Glutamatergic neuron (in vitro differentiated cells): ENCODE measurements at places on chromosomes 7 and 10. TPM values are rescaled to one million over a fixed set of nuclear protein-coding genes. Genes with fewer than 3 reads are reported as not detected.
A peak's percentile ranks its signal among the peaks of the same experiment; 100 is the strongest.

Gene STAG3
- total RNA-seq = 1.1 TPM

Gene SFRP4
- 2.2 TPM for total RNA-seq

Gene KLLN
- total RNA-seq = 0.27 TPM

Gene TET1
- total RNA-seq = 31.6 TPM

Gene SP8
- not detected for total RNA-seq

Gene CALHM1
- total RNA-seq = not detected

Gene GPR26
- 0.10 TPM for total RNA-seq

- DNase-seq = no peak
Observed at GRCh38 chr7:132557489-132558044, 18.7 kb downstream of the PLXNA4 start.

- DNase-seq = no peak
Observed at GRCh38 chr7:39761449-39761848, 138.1 kb downstream of the RALA start.

DNA sequence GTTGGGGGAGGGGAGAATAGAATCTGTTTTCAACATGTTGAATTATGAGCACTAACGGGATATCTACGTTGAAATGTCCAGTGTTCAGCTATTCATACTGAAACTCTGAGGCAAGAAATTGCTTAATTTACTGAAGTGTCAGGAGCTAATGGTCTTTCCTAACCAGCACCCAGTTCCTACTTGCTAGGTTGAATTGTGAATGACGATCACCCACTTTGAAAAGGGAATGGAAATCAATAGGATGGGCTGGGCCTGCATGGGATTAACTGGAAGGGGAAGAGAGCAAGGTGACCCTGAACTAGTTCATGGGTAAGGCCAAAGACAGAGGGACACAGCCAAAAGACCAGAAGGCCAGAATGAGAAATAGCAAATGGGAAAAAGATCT lies 51.3 kb downstream of the HIPK2 start:
- no peak for DNase-seq

DNA sequence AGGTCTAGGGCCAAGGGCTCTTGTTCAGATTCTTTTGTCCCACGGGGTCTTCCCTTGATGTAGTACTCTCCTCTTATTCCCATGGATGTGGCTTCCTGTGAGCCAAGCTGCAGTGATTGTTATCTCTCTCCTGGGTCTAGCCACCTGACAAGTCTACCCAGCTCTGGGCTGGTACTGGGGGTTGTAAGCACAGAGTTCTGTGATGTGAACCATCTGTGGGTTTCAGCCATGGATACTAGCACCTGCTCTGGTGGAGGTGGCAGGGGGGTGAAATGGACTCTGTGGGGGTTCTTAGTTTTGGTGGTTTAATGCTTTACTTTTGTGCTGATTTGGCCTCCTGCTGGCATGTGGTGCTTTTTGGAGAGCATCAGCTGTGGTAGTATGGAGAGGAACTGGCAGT lies 350.8 kb downstream of the DNAJB9 start:
- no peak for DNase-seq

- peak; percentile 67 for DNase-seq
Observed at GRCh38 chr10:13099144-13099665, 758 bp upstream of the OPTN start.

GRCh38 chr7:100007887-100008286 lies 7.5 kb upstream of the ZKSCAN1 start:
- DNase-seq = no peak

DNA sequence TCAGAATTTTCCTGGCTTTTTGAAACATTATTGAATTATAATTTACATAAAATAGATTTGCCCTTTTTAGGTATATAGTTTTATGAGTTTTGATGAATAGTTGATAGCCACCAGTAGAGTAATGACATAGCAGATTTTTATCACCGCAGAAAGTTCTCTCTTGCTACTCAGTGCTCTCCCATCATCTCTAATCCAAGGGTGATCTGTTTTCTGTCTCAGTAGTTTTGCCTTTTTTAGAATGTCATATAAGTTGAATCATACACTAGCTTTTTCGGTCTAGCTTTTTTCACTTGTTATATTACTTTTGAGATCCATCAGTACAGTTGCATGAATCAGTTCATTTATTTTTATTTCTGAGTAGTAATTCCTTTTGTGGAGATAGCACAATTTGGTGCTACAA lies 17.9 kb downstream of the RSBN1L start:
- no peak for DNase-seq

DNA sequence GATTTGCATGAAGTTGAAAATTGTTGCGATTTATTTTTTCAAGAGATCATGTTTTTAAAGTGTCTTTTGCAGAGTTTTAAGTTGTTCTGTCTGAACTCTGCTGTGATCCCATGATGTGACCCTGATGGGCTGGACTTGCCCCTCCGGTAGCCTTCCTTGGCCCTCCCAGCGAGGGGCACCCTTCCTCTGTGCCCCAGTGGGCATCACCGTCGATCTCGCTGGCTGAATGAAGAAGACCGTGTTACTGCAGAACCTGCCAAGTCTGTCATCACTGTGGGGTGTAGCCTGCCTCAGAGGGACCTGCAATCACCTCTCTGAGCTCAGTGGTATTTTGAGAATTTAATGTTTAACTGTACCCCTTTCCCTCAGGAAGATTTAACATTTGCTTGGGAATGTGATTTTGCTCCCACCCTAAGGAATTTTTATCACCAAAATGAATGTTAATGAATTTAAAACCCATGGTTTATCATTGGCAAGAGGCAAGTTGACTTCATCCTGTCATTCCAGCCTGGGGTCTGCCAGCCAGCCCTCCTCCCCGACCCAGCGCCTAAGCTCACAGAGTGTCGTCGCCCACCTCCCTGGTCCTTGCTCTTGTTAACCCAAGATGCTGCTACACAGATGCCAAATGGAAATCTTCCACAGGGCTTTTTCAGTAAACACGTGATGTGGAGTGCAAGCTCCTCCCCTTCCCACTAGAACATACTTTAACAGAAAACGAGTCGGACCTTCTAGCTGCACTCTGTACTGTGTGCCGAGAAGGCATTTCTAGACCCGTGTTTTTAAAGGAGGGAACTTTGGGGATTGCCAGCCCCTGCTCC lies 115.4 kb downstream of the NT5C2 start:
- no peak for DNase-seq

DNA sequence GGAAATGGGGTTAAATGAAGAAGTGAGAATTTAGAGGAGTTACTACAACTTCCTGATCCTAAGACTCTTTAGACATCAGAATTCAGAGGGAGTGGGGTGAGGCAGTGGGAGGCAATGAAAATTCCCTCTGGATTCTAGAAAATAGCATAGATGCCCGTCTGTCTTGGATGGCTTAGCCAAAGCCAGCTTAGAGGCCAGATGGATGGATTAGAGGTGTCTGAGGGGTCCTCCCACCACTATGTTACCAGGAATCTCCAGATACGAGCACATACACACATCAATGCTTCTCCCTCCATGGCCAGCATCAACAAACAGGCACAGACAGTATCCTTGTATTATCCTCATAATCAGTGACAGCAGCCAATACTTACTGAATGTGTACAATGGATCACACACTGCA lies 418.1 kb downstream of the PLXNA4 start:
- DNase-seq = no peak

GRCh38 chr10:18868919-18869318 lies 179.7 kb upstream of the MALRD1 start:
- DNase-seq = no peak

GRCh38 chr7:87574630-87575029 lies 26.1 kb downstream of the ABCB1 start:
- DNase-seq = no peak

DNA sequence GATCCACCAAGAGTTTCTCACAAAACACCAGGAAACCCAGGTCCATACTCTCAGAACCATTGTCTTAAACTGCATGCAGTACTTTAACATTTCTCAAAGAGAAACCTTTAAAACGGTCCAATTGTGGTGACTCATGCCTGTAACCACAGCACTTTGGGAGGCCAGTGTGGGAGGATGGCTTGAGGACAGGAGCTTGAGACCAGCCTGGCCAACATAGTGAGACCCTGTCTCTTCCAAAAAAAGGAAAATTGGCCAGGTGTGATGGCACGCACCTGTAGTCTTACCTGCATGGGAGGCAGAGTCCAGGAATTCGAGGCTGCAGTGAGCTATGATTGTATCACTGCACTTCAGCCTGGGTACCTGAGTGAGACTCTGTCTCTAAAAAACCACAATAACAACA lies 97.5 kb upstream of the OIT3 start:
- DNase-seq = no peak

- DNase-seq = no peak
Observed at GRCh38 chr7:33882040-33882837, 23.1 kb upstream of the BMPER start.

DNA sequence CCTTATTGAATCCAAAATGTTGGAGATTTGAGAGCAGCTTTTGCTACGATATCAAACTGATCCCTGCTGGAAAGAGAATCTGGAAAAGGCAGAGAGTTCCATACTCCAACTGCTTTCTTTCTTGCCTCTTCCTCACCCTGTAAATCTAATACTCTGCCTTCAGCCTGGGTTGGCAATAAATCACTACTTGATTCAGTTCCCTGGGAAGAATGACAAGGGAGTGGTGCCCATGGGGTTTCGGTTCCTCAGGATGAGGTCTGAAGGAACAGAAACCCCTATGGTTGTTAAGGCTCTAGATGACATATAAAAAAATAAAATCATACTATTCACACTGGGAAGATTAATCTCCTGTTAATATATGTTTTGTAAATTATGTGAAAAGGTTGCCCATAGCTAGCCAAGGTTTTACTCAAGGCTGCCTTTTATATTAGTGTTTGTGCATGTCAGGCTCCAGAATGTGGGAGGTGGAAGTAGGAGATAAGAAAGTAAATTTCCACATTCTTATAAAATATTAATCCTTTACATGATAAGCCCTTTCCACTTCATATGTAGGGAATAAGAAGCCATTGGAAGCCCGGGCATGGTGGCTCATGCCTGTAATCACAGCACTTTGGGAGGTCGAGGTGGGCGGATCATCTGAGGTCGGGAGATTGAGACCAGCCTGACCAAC lies 106.2 kb upstream of the CACNA2D1 start:
- no peak for DNase-seq

GRCh38 chr7:157871681-157872080 lies 534.9 kb downstream of the DNAJB6 start:
- peak; percentile 2 for DNase-seq

GRCh38 chr7:51288896-51289622 lies 27.6 kb downstream of the COBL start:
- no peak for DNase-seq

DNA sequence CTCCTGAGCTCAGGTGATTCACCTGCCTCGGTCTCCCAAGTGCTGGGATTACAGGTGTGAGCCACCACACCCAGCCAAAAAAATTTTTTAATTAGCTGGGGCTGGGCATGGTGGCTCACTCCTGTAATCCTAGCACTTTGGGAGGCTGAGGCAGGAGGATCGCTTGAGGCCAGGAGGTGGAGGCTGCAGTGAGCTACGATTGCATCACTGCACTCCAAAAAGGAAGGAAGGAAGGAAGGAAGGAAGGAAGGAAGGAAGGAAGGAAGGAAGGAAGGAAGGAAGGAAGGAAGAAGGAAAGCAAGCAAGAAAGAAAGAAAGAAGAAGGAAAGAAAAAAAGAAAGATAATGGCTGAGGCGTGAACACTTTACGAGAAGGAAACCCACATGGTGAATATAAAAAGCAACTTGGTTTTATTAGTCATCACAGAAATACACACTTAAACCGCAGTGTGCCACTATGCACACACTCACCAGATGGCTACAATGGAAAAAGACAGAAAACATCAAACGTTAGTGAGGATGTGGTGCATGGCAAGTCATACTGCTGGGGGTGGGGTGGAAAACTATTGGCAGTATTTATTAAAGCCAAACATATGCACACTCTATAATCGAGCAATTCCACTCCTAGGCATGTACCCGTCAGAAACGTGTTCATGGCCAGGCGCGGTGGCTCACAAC lies 4.4 kb upstream of the CCL26 start:
- DNase-seq = no peak

DNA sequence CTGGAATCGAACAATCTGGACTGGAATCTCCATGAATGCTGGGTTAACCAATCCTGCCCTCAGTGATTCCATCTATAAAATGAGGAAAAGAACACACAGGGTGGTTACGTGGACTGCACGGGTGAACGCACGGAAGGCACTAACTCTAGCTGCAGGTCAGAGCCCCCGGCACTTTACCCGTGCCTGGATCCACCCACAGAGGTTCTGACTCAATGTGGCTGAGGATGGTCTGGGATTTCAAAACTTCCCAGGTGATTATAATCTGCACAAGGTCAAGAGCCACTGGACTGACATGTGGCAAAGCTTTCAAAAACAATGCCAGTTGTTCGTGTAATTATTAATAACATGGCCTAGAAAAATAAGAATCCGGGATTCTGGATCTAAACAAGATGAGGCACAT lies 29.2 kb downstream of the KIAA1549 start:
- DNase-seq = no peak

GRCh38 chr7:132318352-132319318 lies 257.6 kb downstream of the PLXNA4 start:
- DNase-seq = peak; percentile 92
